ENCODE measurements at places on chromosomes 11 and 22. TPM values are rescaled to one million over a fixed set of nuclear protein-coding genes. Genes with fewer than 3 reads are reported as not detected.

The SEPTIN3 gene
- total RNA-seq, result 4.5 TPM

DNA sequence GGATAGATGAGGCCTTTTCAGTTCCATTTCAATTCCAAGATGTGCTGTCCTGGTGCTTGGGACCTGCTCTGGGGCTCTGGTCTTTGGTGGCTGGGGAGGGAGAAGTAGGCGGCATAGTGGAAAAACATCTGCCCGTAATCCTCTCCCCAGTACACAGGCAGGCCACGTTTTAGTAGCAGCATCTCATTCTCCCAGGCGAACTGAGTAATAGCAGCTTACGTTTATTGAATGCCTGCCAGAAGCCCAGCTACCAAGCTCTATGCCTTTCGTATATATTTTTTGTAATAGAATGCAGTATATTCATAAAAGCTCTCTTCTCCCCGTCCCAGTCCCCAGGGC lies 11.4 kb downstream of the ACO2 start:
- DNase-seq, result no peak

The OR51B5 gene
- total RNA-seq, result 31.4 TPM

DNA sequence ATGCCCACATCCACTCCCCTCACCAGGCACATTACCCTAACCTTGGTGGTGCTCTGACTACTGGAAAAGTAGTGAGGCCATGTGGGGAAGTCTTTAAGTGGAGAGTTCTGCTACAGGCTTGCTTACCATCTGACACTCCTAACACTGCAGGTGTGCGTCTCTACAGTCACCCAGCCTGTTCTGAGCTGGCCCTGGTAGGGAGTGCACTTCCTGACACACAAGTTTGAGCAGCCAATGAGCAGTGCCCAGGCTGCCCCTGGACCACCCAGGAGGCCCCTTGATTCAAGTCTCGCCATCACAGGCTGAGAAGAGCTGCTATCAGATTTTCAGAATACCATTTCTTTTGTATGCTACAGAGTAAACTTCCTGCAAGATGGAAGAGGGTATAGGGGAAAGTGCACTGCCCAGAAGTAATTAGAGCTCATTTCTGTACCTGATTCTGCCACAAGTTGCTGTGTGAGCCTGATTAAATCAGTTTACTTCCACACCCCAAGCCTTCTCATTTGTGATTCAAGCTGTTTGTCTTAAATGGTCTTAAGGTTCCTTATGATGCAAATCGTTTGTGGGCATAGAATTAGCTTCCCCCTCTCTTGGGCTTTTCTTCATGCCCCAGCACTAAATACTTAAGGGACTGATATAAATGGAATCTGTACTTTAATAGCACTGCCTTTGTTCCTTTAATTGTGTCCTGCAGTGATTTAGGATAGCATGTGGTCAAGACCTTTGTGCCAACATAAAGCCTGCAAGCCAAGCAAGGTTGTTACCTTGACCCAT lies 22.2 kb downstream of the OPCML start:
- DNase-seq, result no peak

- DNase-seq, result no peak
Measured at GRCh38 chr11:17651681-17652080, 67.7 kb upstream of the MYOD1 start.

DNA sequence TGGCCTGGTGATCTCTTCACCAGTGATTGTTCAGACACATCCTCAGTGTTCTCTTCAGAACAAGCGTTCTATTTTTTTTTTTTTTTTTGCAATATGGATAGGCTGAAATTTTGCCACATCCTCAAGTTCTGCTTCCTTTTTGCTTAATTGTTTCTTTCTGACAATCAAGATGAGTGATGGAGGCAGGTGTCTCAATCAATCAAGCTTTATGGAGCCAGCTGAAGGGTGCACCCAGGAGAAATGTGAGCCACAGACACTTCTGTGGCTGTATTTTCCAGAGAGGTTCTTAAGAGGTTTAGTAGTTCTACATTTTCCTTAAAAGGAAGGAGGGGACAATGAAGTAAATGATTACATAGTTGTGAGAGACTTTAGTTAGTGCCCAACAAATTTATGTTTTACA lies 43.9 kb upstream of the ASPHD2 start:
- DNase-seq, result no peak

- DNase-seq, result no peak
Measured at GRCh38 chr22:40240160-40240559, 62.4 kb downstream of the TNRC6B start.

- DNase-seq, result no peak
Measured at GRCh38 chr11:7457211-7457610, 28.1 kb upstream of the OLFML1 start.

GRCh38 chr22:37354261-37354660 lies 72.0 kb downstream of the CYTH4 start:
- DNase-seq, result no peak

- no peak for DNase-seq
Measured at GRCh38 chr11:59267196-59267595, 54.5 kb upstream of the MPEG1 start.

DNA sequence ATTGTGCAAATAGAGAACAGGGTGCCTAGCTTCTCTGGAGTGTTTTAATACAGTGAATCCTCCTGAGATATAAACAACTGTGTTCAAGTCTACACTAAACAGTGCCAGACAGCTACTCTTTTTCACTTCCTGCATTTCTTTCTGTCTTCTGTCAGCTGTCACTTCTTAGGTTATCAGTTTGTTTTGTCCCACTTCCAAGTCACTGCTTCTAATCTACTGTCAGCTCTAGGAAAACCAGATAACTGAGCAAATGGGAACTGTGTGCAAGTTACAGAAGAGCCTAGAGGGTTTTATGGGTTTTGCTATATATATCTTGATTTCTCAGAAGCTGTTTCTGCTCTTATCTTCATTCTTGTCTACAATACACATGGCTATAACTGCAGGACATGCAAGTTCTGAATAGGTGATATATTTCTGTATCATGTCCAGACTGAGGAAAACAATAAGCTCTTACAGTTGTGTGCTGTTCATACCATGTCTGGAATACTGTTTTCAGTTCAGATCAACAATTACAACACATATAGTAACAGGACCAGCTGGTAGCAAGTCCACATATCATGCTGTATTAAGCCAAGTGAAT lies 5.8 kb downstream of the PITPNB start:
- DNase-seq, result no peak

The RIC3 gene
- 0.80 TPM for total RNA-seq

DNA sequence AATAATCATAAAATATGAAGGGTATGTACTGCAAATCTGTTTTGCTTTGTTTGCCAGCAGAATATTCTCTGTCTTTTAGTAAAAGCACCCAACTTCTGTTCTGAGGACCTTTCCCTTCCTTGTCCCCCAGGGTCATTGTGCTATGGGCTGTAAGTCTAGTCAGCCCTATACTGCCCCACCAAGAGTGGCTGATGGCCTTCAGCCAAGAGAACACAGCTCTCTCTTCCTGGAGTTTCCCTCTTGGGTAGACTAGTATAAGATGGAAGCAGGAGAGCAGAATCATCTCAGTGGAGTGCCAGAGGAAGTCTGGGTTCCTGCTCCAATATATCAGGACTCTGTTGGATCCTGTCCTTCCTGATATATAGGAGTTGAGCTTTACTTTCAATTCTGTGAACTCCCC lies 29.0 kb downstream of the MMP13 start:
- DNase-seq, result no peak

DNA sequence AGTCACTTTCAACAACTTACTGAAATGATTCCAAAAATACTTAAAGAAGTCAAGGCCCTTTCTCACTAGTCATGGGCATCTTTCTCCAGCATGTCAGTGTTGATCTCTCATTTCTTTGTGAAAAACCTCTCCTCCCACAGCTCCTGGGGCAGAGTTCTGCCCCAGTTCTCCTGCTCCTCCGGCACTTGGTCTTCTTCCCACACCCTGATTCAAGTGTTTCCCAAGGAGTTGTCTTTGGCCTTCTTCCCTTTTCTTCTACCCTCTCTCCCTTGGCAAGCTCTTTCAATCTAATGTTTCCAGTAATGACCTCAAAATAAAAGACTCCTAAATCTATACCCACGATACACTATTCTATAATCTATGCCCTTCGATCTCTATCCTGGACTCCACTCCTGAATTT lies 42.1 kb upstream of the CCDC34 start:
- no peak for DNase-seq

GRCh38 chr11:9172389-9172788 lies 81.0 kb upstream of the SCUBE2 start:
- no peak for DNase-seq

The RAD9A gene
- total RNA-seq, result 7.3 TPM

DNA sequence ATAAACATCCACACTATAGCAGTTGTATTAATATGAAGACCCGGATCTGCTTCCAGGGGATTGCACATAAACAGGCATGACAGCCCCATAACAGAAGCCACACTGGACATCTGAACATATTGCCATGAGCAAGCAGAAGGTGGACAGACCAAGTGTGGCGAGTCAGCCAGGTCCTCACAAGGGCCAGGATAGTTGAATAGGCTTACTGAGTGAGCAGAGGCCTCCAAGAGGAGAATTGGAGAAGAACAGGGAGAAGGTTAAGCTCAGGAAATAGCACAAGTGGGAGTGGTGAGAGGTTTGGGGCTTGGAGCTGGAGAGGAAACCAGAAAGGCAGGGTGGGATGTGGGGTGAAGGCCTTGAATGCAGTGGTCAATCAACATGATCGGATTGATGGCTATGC lies 10.8 kb downstream of the SLC35C1 start:
- no peak for DNase-seq

GRCh38 chr11:87063982-87064381 lies 26.2 kb downstream of the TMEM135 start:
- DNase-seq, result no peak

DNA sequence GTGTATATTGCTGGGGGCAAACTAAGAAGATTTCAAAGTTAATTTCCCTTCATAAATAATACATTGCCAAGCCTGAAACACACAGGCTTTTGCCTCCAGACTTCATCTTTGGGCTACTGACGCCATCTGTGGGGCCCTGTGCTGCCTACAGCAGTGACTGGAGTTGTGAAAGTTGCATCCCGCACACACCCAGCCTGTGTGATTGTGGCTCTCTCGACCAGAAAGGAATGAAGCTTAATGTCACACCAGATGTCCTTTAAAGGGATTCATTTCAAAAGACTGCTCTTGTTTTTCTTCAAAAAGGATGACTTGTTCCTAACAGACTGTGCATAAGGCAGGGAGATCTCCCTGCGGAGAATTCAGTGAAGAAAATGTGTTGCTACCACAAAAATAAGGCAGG lies 210.5 kb downstream of the FAM181B start:
- DNase-seq, result no peak

GRCh38 chr11:71342951-71343827 lies 90.8 kb upstream of the SHANK2 start:
- no peak for DNase-seq

The TECTA gene
- 0.06 TPM for total RNA-seq

DNA sequence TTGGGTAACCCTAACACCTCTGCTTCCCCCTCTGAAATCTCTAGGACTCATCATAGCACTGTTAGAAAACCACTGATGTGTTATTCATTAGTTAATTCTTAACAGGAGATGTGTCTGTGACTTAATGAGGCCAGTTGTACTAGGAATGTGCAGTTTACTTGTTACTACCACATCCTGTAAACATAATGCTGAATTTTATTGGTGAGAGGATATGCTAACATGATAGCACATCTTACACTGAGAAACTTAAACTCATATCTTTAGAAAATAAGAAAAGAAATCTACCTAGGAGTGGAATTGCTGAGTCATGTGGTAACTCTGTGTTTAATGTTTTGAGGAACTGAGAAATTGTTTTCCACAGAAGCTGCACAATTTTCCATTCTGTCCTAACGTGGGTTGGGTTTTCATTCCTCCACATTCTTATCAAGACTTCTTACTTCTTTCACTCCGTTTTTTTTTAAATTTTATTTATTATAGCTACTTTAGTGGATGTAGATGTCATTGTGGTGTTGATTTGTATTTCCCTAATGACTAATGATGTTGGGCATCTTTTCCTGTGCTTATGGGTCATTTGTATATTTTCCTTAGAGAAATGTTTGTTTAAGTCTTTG lies 33.7 kb downstream of the RNF121 start:
- peak; percentile 67 for DNase-seq

The MUC2 gene
- not detected for total RNA-seq

DNA sequence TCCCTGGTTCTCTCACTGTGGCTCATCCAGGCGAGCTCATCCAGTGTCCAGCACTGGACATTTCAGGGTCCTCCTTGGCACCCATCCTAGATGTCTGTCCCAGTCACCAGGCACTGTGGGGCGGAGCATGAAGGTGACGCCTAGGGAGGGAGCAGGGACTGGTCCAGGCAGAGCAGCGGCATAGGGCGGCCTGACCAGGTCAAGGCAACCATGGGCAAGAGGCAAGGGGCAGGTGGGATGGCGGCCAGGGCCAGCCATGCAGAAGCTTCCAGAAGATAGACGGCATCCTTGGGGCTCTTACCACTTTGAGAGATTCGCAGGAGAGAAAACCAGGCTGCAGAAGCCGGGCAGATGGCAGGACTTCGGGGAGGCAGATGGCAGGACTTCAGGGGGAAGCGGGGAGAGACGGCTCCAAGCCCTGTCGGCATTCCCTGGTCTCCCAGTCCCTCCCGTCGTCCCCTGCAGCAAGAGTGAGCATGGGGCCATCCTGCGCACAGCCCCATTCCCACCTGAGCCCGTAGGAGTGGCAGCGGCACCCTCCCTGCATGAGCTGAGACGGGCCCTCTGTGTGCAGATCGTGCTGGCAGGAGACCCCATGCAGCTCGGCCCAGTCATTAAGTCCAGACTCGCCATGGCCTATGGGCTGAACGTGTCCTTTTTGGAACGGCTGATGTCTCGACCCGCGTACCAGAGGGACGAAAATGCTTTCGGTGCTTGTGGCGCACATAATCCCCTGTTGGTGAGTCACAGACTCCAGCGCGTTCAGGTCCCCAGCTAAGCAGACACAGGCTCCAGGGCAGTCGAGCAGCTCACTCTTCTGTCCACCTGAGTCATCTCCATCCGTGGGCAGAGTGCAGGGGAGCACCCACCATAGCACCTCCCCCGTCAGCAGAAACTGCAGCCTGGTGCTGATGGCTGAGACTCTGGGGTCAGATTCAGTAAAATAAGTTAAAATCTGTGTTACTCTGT lies 20.1 kb upstream of the PANX2 start:
- DNase-seq, result no peak

- DNase-seq, result no peak
Measured at GRCh38 chr11:11946878-11947277, 61.5 kb downstream of the DKK3 start.

GRCh38 chr11:66051371-66051765 lies 796 bp upstream of the SF3B2 start:
- no peak for DNase-seq

Measured in H4 (cell line).